ENCODE measurements at places on chromosomes 7 and 10.
A peak's percentile ranks its signal among the peaks of the same experiment; 100 is the strongest.

DNA sequence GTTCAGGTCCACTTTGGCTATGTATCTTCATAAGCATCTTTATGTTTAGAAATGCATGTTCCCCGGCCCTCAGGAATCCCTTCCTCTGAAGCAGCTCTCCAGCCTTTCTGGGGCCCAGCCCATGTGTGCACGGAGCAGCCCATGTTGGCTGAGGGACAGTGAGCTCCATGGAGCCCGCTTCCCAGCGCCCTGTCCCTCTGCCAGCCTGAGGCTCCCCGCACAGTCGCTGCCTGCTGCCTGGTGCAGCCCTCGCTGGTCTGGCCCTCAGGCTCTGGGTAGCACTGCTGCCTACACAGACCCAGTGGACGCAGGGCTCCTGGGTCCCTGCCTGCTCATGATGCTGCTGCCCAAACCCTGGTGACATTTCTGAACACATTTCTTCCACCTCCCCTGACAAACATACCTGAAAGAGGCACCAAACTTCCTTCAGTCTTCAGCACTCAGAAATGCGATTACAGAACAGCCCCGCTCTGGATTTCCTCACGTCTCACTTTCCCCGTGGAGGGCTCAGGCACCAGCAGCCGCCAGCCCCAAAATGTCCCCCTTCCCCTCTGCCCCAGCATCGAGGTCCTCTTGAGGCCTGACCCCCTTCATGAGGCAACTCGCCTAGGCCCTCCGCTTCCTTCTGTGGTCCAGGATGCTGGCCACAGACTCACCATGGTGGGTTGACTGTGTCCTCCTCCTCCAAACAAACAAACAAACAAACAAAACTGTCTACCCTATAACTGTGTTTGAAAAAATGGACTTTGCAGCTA, 5.0 kb upstream of the TCERG1L start:
- no peak for DNase-seq

DNA sequence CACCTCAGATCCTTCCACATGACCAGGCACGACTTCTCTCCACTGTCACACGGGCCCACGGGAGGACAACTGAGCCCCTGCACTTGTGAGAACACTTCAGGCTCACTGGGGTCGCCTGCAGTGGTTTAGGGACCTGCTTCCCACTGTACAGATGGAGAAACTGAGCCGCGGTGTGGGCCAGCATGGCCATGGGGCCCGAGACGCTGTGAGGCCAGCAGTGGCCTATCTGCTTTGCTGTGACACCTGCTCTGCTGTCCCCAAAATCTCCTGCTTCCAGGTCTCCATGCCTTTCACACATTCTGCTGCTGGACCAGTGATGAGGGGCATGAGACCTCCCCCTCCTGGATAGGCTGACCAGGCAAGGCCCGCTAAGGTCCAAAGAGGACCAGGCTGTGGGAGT, 75.8 kb upstream of the PAX2 start:
- no peak for DNase-seq

DNA sequence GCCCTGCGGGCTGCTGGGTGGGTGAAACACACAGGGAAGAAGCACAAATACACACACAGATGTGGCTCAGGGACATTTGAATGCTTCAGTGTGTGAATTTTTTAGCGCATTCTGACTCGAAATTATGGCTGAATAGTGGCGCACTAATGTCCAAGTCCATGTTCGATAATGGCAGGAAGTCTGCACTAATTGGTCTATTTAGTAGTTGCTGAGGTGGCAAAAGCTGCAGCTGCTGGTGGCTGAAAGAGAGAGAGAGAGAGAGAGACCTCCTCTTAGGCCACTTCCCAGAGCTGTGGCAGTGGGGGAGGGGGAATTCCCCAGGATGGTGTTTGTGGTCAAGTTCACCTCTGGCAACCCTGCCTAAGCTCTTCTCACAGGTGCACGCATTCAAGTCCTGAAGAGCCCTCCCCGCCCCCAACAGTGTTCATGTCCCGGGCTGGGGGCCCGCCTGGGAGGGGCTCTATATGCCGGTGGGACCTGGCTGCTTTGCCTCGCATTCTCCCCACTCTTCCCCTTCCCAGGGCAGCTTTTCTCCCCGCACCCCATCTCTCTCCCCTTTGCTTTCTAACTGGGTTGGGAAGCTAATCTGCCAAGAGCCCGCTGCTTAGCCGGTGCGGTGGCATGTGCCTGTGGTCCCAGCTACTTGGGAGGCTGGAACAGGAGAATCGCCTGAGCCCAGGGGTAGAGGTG, 6.0 kb upstream of the MNX1 start:
- no peak for DNase-seq

GRCh38 chr7:43648473-43649406, 65.8 kb downstream of the STK17A start:
- peak; percentile 56 for DNase-seq

DNA sequence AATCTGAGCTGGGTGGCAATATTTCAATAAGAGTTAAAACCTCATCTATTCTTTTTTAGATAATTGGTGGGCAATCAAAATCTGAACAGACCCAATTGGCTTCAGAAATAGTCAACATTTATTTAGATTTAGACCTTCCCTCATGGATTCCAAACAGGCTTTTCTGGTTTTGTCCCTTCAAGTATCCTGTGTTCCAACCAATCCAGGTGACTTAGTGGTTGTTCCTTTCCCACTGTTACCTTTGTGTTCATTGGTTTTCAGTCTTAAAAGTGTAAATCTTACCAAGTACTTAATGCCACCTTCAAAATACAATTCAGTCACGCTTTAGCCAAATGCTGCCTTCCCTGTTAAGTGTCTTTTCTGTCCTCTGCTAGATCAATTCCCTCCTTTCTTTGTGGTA, 85.9 kb downstream of the AHR start:
- DNase-seq, result no peak

GRCh38 chr7:81791568-81792518, 22.0 kb upstream of the HGF start:
- no peak for DNase-seq

- no peak for DNase-seq
Observed at GRCh38 chr7:15174485-15174884, 271.9 kb upstream of the DGKB start.

- DNase-seq, result no peak
Observed at GRCh38 chr10:2731940-2732339, 335.4 kb upstream of the PFKP start.

DNA sequence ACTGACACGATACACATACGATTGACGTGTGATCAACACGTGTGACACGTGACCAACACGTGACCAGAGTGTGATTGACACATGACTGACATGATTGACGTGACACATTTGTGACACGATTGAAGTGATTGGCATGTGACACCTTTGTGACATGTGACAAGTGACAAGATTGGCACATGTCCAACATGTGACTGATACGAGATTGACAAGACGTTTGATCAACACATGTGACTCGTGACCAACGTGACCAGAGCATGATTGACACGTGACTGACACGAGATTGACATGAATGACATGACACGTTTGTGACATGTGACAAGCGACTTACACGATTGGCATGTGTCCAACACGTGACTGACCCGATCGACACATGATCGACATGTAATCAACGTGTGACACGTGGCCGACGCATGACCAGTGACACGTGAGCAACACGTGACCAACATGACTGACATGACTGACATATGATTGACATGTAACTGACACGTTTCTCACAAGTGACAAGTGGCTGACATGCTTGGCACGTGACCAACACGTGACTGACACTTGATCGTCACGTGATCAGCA, 22.0 kb downstream of the CRPPA start:
- DNase-seq, result no peak

- DNase-seq, result no peak
Observed at GRCh38 chr7:35700865-35701264, 5.9 kb upstream of the HERPUD2 start.

- DNase-seq, result no peak
Observed at GRCh38 chr7:98329100-98329790, 47.8 kb downstream of the BRI3 start.

DNA sequence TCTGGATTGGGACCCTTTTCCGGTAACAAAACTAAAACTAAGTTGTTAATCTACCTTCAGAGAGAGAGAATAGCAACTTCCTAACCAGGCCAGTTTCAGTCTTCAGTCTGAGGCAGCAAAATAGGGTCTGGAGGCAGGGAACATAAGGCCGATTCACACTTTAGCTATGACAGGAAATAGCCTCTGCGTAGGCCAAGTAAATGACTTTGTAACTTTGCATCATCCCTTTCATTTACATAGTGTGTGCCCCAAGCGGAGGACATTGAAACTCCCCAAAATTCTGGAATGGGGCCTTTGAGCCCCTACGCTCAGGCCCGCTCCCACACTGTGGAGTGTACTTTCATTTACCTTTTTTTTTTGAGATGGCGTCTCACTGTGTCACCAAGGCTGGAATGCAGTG, 1.7 kb upstream of the UPP1 start:
- no peak for DNase-seq
